ENCODE measurements at places on chromosomes 5 and 9.

DNA sequence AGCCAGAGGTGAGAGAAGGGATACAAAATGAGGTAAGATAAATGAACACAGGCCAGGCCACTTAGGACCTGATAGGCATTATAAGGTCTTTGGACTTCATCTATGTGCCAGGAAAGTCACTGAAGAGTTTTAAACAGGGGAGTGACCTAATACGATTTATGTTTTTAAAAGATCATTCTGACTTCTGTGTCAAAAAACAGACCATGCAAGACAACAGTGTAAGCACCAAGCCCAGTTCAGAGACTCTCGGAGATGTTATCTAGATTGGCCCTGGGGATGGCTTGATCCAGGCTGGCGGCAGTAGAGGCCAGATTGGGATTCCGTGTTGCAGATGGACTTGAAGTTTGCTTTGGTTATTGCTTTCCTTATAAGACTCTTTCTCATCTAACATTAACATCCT, 43.0 kb upstream of the DPYSL3 start:
- no peak for DNase-seq

DNA sequence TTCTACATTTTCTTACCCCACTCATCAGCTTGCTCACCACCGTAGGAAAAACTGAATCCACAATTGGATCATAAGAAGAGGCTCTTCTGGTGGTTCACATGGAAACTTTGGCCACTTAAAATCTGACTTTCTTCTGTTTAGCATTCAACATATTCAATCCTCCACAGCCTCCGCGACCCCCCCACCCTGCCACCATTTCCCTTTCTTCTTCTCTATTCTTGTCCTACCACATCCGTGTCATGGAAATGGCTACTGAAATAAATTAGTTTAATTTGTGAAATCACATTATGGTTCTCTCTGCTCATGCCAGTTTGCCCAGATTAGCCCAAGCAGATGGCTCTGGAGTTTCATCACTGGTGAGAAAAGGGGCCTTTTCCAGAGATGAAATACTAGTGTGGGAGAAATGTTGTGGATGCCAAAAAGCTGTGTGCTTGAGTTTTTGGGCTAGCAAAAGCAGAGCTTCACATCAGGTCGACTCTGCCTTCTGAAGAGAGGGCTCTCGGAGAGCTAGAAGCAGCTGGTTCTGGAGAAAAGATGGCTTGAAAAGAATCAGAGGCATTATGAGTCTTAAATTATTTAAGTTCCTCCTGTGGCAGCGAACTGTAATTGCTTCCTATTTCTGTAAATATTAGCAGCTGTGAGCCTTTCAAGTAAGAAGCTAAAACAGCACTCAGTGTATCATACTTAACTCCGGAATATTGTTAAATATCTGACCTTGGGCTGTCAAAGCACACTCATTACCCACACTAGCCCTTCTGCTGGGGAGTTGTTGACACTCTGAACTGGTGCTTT, 107.1 kb downstream of the MAT2B start:
- DNase-seq = no peak

- no peak for DNase-seq
Measured at GRCh38 chr5:35862126-35862525, 5.4 kb downstream of the IL7R start.

GRCh38 chr9:136488247-136489214, 5.7 kb upstream of the SEC16A start:
- peak; percentile 86 for DNase-seq

DNA sequence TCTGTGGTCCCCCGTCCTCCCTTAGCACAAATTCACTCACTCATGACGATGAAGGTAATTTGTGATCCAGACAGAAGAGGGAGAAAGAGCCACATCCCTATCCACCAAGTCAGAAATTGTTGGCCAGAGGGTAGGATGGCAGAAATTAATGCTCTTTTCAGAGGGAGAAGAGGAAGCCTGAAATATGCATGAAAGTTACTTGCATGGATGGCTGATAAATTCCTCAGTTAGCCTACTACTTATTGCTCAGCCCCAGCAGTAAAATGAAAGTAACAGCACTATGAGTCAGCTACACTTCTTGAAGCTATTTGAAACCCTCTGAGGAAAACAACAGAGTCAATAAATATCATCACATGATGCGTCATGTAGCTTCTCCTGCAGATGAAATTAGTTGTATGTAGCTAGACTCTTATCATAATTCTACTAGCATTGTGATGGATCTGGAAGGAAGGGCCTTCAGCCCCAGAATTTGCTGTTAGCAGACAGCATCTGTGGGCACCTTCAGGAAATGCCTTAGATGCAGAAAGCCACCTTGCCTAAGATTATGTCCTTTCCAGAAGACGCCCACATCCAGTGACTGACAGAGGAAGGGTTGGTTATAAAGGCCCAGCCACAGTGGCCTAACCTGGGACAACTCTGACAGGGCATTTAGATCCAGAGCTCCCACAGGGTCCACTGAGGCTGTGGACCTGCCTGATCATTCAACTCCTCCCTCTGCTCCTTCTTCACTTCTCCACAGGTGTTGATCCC, 81.2 kb upstream of the CCDC112 start:
- no peak for DNase-seq

GRCh38 chr5:169742771-169743296, 105.8 kb downstream of the DOCK2 start:
- no peak for DNase-seq

GRCh38 chr5:162068412-162068811, 839 bp downstream of the GABRG2 start:
- peak; percentile 89 for DNase-seq

DNA sequence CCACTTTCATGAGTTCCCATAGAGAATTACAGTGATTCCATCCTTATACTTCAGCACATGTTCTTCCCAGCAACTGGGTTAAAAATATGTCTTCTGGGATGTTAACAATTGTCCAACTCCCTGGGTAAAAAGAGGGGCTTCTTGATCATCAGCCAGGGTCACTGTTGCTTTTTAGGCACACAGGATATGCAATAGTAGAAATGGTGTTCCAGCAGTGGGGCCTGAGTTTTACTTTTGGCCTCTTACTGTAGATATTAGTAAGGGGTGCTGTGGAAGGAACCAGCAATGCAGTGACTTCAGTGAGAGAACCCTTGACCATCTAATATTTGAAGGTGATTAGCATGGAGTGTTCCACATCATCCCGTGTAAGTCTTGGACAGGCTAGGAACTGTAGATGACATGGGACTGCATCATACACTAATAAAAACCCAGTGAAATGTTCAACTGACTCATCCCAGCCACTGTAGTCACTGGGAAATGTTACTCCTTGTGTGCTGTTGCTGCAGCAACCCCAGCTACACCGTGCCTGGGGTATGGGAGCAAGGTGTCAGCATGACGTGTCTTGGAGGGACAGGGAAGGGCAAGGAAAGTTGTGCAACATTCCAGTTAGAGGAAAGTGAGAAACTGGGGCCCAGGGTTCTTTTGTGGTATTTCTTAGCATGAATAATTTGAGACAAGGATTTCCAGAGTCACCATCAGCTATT, 610.9 kb downstream of the RAB3C start:
- DNase-seq = no peak

GRCh38 chr5:62778316-62779009, 199.8 kb downstream of the LRRC70 start:
- no peak for DNase-seq

Measured in nephron progenitor cell (in vitro differentiated cells).